ENCODE measurements at places on chromosomes 16 and 17. TPM values are rescaled to one million over a fixed set of nuclear protein-coding genes. Genes with fewer than 3 reads are reported as not detected.

The WIPI1 gene
- total RNA-seq: 159 TPM

The IKZF3 gene
- not detected for total RNA-seq

The KRT33B gene
- total RNA-seq: not detected

The GPRC5B gene
- total RNA-seq: 4.5 TPM

The ABCC12 gene
- total RNA-seq: not detected

The KRTAP3-1 gene
- total RNA-seq: not detected

The LHX1 gene
- total RNA-seq: not detected

The EFNB3 gene
- 0.26 TPM for total RNA-seq

The RNU2-1 gene
- not detected for total RNA-seq

The NDRG4 gene
- total RNA-seq: 1.8 TPM

The PIK3R6 gene
- total RNA-seq: not detected

The CLEC16A gene
- total RNA-seq: 17.2 TPM

The CLDN7 gene
- total RNA-seq: 17.2 TPM

The G6PC1 gene
- total RNA-seq: not detected

The MT1E gene
- 251 TPM for total RNA-seq

The SMCR8 gene
- total RNA-seq: 17.2 TPM

Measured in fibroblast of lung (primary cell).